ENCODE measurements at places on chromosomes 2 and 18.

DNA sequence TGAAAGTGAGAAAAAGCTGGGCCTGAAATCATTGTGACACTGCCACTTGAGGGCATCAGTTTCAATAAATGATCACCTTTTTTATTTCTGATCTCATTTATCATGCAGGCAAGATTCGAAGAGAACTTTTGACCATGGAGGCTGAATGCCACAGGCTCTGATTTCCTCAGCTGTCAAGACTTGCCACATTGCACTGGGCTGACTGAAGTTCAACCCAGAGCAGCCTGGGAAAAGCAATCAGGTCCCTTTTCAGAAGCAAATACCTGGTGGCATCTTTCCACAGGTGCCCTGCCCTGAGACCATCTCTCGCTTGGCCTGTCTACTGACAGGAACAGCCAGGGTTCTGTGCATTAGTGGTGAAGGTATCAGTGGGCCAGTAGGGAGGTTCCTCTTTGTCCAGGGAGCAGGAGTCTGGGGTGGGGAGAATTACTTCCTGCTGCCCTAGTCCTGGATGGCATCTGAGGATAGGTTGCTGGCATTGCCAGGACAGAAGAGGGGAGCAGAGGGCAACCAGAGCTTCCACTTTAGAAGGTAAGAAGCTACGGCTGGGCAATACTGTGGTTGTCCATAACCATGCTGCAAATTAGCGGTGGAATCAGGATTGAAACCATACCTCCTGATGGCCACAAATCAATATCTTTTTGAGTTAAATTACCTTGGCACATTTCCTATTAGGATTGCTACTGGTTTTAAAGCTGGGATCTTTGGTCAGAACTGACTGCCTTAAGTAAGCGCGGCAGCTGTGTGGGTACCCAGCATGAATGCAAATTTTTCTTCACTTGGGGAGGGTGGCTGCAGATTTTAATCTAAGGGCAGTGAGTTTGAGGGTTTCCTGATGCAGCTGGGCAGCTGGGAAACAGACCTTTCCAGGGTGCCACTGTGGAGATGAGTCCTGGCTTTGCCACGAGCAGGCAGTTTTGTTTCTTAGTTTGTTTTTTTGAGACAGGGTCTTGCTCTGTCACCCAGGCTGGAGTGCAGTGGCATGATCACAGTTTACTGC, 394.5 kb downstream of the ALK start:
- no peak for DNase-seq

DNA sequence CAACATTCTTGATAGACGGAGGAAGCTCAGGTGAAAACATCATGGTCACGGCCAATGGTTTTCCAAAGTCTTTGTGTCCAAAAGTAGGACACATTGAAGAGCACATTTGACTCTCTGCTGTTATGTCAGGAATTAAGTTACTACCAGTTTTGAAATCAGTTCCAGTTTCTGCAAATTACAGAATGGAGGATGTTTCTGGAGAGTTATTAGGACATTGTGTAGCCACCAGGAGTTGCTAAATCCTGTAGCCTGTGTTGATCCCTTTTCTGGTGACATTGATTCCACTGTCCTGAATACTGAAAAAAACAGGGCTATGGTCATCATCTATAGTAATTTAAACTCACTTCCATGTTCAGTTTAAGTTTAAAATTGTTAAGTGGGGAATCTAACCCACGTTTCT, 15.3 kb downstream of the UPP2 start:
- no peak for DNase-seq

DNA sequence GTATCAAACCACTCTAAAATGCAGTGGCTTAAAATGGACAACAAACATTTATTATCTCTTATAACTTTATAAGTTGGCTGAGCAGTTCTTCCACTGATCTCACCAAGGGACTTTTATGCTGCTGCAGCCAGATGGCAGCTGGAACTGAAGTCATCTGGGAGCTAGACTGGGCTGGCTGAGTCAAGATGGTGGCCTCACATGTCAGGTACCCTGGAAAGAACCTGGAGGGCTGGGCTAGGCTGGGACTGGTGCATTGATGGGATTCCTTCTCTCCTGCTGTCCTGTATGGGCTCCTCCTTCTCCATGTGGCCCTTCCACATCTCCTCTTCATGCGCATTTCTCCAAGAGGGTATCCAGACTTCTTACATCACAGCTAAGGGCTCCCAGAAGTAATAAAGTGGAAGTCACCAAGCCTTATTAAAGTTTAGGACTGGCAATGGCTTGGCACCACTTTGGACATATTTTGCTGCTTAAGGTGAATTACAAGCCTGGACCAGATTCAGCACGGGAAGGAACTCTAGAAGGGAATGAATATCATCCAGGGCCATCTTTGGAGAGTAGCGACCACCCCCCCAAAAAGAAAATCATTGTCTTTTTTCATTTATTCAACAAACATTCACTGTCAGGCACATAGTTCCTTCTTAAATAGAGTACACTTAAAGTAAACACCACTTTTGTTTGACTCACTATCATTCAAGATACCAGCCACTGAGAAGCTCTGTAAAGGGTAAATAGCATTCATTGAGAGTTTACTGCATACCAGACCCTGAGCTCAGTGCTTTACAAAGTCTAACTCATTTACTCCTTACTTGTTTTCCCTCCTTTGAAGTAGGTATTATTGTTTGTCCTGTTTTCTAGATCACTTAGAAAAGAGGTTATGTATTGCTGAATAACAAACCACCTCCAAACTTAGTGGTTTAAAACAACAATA, 138.0 kb downstream of the ZFP36L2 start:
- no peak for DNase-seq

DNA sequence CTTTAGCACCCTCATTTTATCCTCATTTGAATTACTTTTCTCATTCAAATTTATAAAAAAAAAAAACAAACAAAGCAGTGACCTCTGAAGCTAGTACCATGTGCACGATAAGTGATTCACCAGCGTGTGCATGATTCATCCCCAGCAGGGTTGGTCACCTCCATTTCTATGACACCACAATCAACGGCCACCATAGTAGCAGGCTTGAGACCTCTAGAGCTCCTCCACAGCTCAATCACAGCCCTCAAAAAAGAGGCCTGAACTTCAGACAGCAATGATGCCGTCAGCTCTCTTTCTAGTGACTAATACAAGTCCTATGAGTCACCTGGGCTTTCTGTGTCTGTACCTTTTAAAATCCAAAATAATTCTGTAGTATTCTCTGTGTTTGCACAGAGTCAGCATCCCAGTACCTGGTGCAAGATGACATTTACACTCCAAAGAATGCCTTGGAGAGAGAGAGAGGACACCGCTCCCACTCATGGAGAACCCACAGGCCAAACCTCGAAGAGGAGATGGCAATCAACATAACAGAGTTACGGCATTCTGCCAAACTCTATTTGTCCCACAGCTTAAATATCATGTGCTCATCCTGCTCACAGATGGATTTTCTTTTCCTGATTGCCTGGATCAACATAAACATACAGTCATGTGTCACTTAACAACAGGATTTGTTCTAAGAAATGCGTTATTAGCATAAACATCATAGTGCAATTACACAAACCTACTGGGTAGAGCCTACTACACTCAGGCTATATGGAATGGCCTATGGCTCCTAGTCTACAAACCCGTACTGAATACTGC, 58.7 kb downstream of the L3MBTL4 start:
- DNase-seq = no peak

GRCh38 chr18:56841836-56842235, 190.7 kb downstream of the WDR7 start:
- DNase-seq = no peak

DNA sequence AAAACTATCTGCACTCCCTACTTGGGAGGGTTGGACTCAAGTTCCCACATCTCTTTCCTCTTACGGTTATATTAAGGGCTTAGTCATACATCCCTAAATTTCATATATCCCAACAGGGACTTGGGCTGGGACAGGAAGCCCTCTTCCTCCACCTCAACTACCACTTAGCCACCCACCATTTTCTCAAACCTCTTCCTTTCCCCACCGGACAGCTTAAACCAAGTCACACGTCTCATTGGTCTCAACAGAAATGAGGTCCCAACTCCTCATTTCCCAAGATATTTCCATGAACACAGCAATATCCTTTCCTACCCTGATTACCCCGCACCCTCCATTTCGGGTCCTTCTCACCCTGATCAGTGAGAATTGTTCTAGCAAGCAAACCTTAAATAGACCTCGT, 736 bp downstream of the ZSCAN30 start:
- no peak for DNase-seq

- no peak for DNase-seq
Observed at GRCh38 chr2:238911376-238912227, 63.7 kb downstream of the TWIST2 start.

DNA sequence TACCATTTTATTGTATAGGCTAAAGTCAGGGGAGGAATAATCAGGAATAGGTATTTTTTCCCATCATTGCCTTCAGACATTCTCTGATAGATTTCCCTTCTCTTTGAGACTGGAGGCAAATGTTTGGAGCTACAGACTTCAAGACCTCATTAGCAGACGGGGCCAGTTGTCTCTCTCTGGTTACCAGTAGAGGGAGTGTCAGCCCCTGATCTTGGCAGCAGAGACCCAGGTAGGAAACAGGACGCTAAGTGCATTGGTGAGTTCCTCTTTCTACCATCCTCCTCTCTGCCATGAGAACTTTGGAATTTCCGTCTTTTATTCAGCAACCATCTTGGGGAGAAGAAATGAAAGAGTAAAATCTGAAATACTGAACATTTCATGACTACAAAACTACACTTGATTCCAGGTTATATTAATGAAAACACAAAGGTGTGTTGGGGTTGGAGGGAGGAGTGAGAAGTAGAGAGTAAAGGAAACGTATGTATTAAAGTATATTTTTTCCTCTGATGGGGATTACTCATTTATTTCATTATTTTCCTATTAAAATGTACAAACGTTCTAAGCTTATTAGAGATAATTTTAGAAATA, 186.2 kb upstream of the GCFC2 start:
- no peak for DNase-seq

GRCh38 chr2:50476174-50476573, 555.8 kb downstream of the NRXN1 start:
- DNase-seq = no peak

GRCh38 chr2:2763351-2764000, 432.4 kb upstream of the MYT1L start:
- DNase-seq = no peak

- no peak for DNase-seq
Observed at GRCh38 chr2:237231593-237231992, 145.9 kb downstream of the COPS8 start.

GRCh38 chr18:51821610-51822009, 518.4 kb upstream of the DCC start:
- no peak for DNase-seq

DNA sequence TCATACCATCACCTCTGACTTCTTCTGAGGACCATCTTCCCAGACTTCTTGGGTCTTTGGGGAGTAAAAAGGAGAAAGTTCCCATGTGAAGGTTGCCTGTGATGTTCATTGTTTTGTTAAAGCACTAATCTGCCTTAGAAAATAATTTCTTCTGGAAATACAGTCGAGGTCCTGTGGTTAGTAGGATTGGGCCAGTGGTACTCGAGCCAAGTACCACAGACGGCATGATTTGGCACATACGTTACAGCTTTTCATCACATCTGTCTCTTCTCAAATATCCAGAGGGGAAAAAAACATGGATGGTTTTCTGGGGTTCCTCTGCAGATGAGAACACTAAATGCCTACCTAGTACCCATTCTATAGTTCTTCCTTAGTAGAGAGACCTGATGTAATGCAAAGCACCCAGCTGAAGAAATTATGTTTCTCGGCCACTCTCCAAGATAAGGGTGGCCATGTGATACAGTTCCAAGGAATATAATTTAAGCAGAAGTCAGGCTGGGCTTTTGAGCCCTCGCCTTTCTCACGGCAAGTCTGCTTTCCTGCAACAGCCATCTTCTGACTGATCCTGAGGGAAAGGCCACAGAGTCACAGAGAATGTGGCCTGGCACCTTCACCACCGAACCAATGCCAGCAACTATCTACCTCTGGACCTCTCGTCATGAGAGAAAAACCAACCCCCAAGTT, 161.0 kb downstream of the RNF152 start:
- DNase-seq = no peak

DNA sequence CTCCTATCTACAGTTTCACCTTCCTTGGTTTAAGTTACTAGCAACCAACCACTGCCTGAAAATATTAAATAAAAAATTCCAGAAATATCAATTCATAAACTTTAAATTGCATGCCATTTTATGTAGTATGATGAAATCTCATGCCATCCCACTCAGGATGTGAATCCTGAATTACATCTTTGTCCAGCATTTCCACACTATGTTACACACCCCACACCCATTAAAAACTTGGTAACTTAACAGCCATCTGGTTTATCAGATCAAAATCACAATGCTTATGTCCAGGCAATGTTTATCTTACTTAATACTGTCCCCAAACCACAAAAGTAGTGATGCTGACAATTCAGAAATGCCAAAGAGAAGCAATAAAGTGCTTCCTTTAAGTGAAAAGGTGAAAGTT, 21.6 kb downstream of the CUL3 start:
- DNase-seq = no peak

DNA sequence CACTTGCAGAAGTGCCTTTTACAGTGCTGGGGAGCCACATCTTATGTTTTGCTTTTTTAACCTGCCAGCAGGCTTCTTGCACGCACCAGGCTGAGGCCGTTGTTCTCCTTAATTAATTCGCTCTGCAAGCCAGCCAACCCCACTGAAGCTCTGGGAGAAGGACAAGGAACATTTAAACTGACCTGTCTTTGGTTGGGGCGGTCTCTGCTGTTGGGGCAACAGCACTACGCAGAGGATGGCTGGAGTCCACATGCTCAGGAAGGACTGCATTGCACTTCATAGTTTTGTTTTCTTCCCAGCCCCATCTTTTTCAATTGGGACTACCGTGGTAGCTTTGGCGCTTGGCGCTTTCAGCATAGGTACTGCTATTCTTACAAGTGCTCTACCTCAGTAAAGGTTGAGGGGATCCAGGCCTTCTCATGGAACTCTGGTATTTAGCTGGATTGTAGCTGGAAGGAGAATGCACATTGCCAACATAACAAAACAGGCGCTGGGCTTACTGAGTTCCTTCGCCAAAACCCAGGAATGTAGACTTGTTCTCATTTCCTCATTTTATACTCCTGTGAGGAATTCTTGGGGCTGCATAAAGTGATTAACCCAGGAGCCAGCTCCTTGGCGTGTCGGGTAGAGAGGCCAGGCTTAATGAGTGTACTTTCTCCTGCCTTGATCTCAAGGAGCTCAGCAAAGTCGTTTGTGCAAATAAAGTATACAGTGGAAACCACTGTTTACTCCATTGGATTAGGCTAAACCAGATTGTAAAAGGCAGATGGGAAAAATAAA, 146.2 kb downstream of the PRKCE start:
- no peak for DNase-seq

DNA sequence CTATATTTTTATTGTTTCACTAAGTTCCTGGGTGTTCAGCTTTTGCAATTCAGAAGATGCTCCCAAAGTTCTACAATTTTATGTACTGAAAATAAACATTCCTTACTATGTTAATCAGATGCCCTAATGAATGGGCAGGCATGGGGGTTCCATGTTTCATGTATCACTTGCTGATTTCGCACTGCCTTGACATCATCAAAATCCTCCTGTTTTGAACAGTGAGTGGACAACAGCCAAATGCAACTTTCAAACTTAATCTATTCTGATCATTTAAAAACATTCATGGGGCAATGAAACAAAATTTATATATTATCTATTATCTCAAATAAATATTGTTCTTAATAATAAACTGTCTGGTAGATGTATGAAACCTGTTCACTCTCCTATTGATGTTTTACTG, 43.2 kb downstream of the ZEB2 start:
- DNase-seq = no peak

- DNase-seq = no peak
Observed at GRCh38 chr2:44464437-44464836, 102.7 kb downstream of the CAMKMT start.

All from activated T-cell treated with anti-CD3 and anti-CD28 coated beads for 48 hours (primary cell).